Vagina (tissue), 2 donors: ENCODE measurements at places on chromosomes 16 and 17.

DNA sequence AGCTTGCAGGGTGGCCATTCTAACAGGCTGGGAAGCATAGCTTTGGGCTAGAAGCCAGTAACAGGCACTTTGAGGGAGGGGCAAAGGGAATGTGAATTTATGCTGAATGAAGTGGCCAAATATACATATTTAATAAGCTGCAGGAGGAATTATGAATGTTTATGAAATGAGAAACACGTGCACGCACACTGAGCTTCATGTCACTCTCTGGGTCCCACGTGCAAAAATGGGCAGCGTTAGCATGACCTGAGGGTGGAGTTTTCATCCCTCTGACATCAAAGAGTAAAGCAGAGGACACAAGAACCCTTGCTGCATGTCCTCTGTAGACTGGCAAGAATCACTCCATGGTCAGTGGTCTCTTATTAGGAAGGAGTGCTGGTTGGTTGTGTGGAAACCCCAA lies 337.0 kb downstream of the UTP18 start:
- no peak for DNase-seq

DNA sequence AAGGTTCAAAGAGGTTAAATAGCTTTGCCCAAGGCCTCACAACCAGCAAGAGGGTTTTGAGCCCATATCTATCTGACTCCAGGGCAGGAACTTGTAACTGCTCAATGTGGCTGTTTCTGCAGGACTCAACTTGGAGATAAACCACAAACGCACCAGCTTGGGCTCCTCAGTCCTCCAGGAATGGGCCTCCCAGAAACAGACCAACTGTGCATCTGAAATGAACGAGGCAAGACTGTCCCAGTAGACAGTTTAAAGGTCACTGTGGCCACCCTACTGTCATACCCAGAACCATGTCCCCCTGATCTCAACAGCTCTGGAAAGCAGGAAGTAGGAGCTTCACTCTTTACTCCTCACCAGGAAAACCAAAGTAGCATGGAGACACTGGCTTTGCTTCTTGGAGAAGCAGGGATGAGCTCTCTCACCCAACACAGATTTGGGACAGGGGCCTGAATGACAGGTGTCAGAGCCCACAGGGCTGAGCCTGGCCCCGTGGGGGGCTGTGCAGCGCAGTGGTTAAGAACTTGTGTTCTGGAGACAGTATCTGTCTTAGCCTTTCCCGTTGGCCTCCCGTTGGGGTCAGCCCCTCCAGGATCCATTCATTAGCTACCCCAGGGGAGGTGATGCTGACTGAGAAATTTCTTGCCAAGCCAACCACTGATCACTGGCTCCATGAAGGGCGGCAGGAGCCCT lies 2.3 kb upstream of the CALB2 start:
- DNase-seq: no peak

- DNase-seq: no peak
Measured at GRCh38 chr16:21722771-21723455, 59.1 kb downstream of the OTOA start.

DNA sequence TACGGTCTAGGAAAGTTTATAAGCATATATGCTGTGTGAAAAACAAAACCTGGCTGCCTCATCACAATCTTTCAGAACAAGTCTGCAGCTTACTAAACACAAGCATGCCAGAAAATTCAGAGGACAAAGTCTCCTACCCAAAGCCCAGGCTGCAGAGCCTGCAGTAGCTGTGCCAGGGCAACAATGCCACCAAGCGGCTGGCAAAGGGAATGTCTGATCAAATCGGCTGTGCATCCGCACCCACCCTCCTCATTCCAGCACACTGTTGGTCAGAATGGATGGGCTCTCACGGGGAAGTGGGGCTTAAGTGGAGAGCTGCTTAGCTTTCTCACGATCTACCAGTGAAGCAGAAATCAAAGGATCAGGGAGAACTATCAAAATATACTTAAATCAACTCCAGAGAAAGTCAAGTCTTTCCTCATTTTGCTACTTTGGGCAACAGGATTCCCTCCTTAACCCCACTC lies 73.5 kb downstream of the CYTH1 start:
- no peak for DNase-seq

DNA sequence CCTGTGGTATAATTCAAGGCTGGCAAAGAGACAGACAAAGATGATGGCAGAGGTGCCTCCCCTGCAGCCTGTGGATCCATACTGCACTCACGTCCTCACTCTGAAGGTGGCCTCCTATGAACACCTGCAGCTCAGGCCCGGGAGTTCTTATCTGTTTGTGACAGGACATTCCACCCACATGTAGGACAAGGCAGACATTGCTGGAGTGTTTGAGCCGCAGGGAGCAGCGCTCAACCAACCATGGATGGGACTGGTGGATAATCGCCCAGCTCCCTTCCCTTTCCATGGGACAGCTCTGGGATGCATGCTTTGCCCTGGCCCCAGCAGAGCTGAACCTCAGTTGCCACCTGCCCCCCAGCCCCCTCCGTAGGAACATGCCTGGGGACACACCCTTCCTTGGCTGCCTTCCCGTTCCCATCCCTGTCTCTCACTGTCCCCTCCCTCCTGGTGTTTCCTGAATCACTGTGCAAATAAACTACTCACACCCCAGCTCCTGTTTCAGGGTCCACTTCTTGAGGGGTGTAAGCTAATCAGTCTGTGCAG lies 22.2 kb downstream of the ITPRIPL2 start:
- DNase-seq: no peak

DNA sequence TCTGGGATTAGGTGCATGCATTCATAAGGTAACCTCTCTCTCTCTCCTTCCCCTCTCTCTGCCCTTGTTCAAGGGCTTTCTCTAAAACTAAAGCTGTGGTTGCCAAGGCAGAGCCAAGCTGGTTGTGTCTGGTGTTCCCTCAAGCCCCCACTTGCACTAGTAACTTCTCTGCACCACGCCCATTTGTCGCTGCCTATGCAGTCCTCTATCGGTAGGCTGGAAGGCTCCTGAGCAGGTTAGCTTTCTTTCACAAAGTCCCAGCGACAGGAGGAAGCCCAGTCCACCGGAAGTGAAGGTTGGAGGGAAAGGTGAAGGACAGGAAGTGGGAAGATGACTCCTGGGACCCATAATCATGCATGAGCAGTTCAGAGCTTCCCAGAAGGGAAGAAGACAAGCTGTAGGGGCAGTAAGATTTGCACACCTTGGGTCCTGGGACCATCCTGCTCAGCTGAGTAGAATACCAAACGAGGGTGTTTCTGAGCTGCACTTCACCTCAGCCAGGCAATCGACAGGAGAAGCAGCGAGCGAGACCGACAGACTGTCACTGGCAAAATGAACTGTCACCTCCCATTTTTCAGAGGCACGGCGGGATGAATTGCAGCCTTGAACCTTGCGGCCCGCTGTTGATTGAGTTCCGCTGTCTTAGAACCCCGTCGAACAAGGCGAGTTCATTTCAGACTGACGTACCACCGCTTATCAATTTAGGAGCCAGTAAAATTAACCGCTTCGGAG lies 14.7 kb upstream of the SKAP1 start:
- no peak for DNase-seq

- no peak for DNase-seq
Measured at GRCh38 chr17:60398227-60398959, 6.5 kb upstream of the USP32 start.

DNA sequence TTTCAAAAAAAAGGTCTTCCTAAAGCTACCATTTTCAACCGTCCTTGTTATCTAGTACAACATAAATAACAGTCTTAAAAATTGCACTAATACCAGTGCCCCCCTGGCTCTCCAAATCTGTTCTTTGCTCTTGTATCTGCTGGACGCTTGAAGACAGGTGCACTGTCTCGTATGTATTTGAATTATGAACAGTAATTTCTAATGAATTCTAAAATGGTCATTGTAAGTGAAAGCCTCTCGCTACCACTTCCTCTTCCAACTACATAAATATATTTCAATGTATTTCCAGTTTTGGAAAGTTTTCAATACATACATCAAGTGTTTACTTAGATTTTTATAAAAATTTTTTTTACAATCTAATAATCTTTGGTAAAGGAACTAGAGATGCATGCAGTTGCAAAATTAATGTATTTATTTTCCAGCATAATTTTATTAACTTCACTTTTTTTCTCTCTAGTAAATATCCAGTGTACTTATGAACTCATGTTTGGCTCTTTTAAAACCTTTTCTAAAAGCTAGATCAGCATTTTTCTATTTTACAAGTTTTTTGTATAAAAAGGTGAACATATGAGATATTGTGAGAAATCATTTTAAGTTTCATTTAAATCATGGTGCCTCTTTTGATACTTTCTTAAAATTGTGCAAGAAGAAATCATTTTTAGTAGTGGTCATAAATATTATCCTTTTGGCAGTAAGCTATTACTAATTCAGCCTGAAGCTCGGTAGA lies 31.0 kb downstream of the ERCC4 start:
- no peak for DNase-seq

DNA sequence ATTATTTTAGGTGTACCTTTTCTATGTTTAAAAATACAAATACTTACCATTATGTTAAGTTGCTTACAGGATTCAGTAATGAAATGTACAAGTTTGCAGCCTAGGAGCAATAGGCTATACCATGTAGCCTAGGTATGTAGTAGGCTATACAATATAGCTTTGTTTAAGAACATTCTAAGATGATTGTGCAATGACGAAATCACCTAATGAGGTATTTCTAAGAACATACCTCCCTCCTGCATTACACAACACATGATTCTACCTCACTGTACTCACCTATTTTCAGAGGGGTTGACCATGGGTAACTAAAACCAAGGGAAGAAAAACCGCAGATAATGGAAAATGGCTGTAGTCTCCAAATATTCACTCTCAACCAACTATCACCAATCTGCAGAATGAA lies 35.3 kb upstream of the TBC1D3K start:
- DNase-seq: no peak

GRCh38 chr17:5667871-5668270 lies 83.6 kb upstream of the NLRP1 start:
- DNase-seq: no peak

- no peak for DNase-seq
Measured at GRCh38 chr17:19948116-19948943, 29.3 kb downstream of the AKAP10 start.

DNA sequence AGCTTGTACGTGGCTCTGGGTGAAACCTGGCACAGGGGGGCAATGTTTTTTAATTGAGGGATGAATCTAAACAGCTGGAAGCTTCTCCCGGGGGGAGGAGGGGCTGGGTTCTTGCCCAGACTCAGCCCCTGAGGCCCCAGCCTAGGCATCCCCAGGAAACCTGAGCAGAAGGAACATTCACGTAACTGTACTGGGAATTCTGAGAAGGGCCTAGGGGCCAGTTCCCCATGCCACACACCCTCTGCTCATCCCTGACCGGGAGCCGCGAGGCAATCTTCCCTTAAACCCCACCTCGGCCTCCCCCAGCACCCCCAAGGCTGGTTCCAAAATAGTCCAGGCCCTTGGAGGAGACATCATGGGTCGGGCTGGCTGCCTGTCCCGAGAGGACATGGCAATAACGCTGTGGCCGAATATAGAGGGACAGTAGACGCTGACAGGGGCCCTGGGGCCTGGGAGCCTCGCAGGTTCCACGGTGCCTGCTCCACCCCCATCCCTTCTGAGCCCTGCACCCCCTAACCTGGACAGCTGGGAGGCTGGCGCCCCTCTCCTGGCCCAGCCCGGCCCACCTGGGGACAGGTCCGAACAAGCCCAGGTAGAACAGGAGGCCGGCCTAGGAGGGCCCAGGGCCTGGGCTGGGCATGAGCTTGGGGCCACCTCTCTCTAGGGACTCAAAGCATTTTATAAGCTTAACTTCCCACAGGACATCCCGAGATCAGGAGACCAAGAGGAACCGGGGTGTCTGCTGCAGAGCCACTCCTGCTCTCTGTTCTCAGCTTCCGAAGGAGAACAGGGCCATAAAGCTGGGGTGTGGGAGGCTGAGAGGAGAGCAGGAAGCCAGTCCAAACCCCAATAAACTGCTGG lies 83.2 kb upstream of the TOB1 start:
- DNase-seq: no peak

- no peak for DNase-seq
Measured at GRCh38 chr16:73778887-73779286, 517.7 kb upstream of the PSMD7 start.

DNA sequence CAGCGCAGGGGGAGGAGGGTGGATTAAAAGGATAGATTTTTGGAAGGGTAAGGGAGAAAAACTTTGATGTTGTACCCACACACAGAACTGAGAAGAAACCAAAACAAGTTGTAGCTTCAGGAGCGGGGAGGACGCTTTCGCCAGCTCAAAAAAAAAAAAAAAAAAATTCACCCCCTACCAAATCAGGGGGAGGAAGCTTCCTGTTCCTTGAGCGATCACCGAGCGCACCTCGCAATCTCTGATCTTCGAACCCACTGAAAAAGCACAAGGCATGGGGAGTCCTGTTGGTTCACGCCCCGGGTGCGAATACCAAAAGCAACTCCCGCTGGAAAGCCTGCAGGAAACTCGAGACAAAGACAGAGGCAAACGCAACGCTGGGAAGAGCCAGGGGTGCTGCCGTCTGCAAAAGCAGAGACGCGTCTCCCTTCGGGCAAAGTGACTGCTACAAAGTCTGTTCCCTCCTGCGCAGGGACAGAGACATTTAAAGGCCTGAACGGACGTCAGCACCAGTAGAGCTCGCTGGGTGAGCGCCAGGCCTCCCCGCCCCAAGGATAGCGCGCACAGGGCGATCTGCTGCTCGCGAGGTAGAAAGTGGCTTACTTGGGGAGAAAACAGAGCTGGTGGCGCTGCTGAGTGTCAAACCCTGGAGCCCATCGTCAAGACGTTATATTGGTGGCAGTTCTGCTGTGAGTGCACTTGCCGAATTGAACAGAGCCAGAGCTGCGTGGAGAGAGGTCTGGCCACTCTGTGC lies 190.4 kb downstream of the USP22 start:
- no peak for DNase-seq

- DNase-seq: no peak
Measured at GRCh38 chr17:17682737-17683680, 1.8 kb downstream of the RAI1 start.

GRCh38 chr17:44916781-44917241 lies 1.5 kb upstream of the GFAP start:
- no peak for DNase-seq

GRCh38 chr17:61583242-61583641 lies 7.8 kb downstream of the NACA2 start:
- DNase-seq: no peak

DNA sequence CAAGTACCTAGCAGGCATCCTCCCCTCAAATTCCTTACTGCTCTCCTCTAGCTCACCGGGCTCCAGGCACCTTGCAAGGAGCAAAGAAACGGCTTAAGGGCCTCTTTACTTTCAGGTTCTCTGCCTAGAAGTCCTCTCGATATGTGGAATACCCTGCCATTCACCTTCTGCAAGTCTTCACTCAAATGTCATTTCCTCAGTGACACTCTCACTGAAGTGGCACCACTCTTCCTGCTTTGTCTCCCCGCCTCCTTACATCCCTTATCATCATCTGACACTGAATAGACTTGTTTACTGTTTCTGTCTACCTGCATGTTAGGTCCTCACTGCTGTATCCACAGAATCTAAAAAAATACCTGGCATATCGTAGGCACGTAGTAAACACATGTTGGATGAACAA lies 947 bp downstream of the SLC7A6OS start:
- DNase-seq: no peak

- no peak for DNase-seq
Measured at GRCh38 chr16:19106625-19107020, 7.1 kb upstream of the ITPRIPL2 start.
